ENCODE measurements at places on chromosomes 7 and 10. TPM values are rescaled to one million over a fixed set of nuclear protein-coding genes. Genes with fewer than 3 reads are reported as not detected.

GRCh38 chr7:78852951-78853350 lies 600.5 kb downstream of the MAGI2 start:
- no peak for DNase-seq

Gene INPP5F
- 22.2 TPM for total RNA-seq

Gene CFAP70
- 1.4 TPM for total RNA-seq

Gene GBX1
- not detected for total RNA-seq

Gene CALCR
- total RNA-seq: not detected

DNA sequence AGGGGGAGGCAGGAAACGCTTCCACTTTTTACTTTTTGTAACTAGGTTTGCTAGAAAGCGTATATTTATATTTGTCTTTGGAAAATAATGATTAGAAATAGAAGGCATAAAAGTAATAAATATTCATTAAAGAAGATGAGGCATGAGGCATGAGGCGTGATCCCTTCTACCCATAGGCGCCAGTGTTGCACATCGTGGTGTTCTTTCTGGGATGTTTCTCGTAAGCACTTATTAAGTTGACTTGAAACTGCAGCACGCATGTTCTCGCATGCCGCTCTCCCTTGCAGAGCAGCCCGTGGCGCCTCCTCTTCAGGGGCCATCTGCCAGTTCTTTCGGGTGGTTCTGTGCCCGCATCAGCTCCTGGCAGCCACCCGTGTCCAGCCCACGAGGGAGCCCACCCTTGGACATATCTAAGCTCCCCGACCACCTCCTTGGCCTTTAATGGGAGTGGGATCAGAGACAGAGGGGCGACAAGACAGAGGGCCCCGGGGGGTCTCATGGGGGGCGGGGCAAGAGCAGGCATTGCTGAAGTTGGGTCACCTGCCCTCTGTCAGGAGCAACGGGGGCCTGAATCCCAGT lies 28.5 kb upstream of the CSGALNACT2 start:
- DNase-seq: no peak

Gene PTPRN2
- total RNA-seq: 2.5 TPM

GRCh38 chr7:105719395-105719794 lies 138.1 kb upstream of the EFCAB10 start:
- DNase-seq: no peak

GRCh38 chr10:27660268-27660667 lies 85.4 kb downstream of the MKX start:
- DNase-seq: no peak

Gene CCDC172
- total RNA-seq: not detected

Gene HYAL4
- total RNA-seq: not detected

- DNase-seq: peak; percentile 9
Observed at GRCh38 chr10:117541909-117542705, 439 bp upstream of the EMX2 start.

Gene ZNF33A
- total RNA-seq: 19.3 TPM

Gene COL26A1
- not detected for total RNA-seq

Gene KCNH2
- total RNA-seq: not detected

DNA sequence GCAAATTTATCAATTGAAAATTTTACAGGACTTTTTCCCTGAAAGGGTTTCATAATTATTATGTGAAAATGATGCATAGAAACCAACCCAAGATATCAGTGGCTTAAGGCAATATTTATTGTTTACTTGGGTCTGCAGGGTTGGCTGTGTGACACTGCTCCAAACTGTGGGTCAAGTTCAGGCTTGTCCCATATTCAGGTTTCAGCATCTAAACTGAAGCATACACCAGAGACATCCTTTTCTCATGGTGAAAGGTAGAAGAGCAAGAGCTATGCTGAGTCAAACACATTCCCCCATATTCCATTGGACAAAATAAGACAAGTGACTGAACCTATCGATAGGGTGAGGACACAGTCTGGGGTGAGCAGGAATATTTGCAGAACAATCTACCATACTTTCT lies 110.9 kb downstream of the MAPK8 start:
- DNase-seq: no peak

Gene SDK1
- total RNA-seq: not detected

Gene ACBD7
- total RNA-seq: 0.99 TPM

Gene GPR15LG
- total RNA-seq: not detected

Gene CCT6A
- total RNA-seq: 193 TPM

Gene NEUROD6
- not detected for total RNA-seq

- DNase-seq: no peak
Observed at GRCh38 chr7:116464375-116464774, 35.2 kb upstream of the CAV2 start.

DNA sequence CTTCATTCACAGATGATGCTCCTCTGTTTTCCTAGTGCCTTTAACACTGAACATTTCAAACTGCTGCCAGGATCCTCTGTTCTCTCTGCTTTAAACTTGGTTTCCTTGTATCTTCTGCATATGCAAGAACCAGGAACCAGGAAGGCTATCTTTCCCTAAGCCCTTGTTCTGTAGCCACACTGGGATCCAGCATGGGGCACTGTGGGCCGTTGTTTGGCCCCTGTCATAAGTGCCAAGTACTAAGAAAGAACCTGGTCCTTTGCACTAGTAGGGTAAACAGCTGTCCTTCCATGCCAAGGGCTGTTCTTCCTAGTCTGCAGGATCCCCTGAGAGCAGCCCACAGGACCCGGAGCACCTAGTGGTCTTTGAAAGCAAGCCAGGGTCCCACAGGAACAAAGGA lies 49.0 kb upstream of the TRIM8 start:
- no peak for DNase-seq

Gene COPS6
- total RNA-seq: 83.7 TPM

Gene ANKRD7
- 1.4 TPM for total RNA-seq

Gene NOS3
- total RNA-seq: 4.6 TPM

- peak; percentile 67 for DNase-seq
Observed at GRCh38 chr7:1917221-1918062, 247.4 kb downstream of the ELFN1 start.

GRCh38 chr10:89813546-89813945 lies 112.2 kb downstream of the KIF20B start:
- DNase-seq: no peak

Gene COL17A1
- 2.3 TPM for total RNA-seq

Gene CRYGN
- total RNA-seq: 0.16 TPM

DNA sequence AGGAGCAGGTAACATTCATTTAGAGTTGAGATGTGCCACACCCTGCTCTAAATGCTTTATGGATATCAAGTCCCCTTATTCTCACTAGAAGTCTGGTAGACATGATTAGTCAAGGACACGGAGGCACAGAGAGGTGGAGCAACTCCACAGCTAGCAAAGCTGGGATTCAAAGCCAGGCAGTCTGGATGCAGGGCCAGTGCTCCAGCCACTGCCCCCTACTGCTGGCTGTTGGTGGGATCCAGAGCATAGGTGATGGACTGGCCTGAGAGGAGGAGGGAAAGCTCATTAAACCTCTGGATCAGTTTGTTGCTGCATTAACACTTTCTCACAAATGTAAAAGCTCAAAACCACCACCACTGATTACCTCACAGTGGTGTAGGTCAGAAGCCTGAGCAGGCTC lies 22.6 kb upstream of the KBTBD2 start:
- no peak for DNase-seq

All from fibroblast of the aortic adventitia (primary cell).